ENCODE measurements at places on chromosomes 5 and 9. TPM values are rescaled to one million over a fixed set of nuclear protein-coding genes. Genes with fewer than 3 reads are reported as not detected.

- no peak for DNase-seq
These were observed 16.8 kb upstream of the POMT1 start for GRCh38 chr9:131485728-131486422.

GRCh38 chr5:155773680-155774079, 553.3 kb upstream of the SGCD start:
- no peak for DNase-seq

Gene PHYHD1
- not detected for total RNA-seq

Gene NADK2
- total RNA-seq = 21.2 TPM

Gene TICAM2
- 0.30 TPM for total RNA-seq

DNA sequence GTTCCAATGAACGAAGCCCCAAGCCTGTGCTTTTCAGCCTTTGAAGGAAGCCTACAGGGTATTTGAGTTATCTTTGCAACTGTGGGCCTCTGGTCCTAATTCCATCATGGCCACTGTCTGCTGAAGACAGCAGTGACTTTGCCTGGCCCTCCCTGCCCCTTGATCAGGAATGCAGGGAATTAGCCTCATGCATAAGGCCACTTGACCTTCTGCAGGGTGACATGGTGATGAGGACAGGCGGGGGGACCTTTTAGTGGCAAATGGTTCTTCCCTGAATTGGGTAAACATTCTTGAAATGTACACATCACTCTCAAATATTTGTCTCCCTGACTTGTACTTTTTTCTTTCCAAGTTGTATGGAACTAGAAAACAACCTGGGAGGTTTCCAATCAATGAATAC, 25.2 kb upstream of the XPA start:
- DNase-seq = no peak

Gene BTNL3
- total RNA-seq = not detected

DNA sequence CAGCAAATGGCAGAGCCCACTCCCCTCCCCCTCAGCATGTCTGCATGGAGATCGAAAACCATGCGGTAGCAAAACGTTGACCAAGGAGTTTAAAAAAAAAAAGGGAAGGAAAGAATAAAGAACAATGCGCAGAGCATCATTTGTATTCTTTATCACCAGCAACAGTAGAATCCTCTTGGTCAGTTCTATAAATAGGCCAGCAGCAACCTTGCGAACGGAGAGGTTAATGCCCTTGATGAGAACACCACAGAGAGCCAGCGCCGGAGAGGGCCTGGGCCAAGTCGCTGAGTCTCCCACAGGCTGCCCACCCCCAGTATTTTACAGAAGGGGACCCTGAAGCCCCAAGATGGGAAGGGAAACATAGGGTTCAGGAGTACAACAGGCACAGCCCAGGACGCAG, 22.7 kb downstream of the WHRN start:
- no peak for DNase-seq

Gene CBY3
- total RNA-seq = not detected

DNA sequence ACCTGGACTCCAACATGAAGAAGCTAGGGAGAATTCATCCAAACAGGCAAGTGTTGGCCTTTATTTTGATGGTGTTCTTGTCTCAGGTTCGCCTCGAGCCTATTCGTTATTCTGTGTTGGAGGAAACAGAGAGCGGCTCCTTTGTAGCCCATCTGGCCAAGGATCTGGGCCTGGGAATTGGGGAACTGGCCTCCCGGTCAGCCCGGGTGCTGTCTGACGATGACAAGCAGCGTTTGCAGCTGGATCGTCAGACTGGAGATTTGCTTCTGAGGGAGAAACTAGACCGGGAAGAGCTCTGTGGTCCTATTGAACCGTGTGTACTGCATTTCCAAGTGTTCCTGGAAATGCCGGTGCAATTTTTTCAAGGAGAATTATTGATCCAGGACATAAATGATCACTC, 367 bp downstream of the PCDHB4 start:
- peak; percentile 19 for DNase-seq

DNA sequence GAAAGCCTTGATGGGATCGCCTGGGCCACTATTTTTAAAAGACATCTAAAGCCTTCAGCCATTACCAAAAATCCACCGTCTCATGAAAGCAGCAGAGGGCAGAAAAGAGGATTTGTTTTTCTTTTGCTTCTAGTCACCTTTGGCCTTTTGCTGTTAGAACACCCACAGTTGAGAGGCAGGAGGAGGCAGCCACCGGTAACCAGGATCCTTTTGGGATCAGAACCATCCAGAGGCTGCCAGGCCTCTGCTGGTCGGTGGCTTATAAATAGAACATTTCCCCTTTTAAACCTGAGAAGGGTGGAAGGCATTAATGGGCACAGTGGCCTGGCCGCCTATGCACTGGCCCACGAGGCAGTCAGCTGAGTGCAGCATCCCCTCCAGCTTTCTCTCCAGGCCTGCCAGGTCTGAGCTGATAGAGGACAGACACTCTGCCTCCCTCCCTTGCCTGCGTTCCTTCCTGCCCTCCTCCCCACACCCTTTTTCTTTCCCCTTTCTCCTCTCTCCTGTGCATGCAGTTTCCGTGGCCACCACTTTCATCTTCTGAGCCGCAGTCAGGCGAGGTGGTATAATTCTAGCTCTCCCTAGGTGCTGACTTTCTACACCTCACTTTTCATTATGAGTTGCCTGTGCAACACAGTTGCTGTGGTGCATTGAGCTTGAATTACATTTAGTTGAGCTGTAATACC, 253.4 kb downstream of the ARHGAP26 start:
- DNase-seq = no peak

DNA sequence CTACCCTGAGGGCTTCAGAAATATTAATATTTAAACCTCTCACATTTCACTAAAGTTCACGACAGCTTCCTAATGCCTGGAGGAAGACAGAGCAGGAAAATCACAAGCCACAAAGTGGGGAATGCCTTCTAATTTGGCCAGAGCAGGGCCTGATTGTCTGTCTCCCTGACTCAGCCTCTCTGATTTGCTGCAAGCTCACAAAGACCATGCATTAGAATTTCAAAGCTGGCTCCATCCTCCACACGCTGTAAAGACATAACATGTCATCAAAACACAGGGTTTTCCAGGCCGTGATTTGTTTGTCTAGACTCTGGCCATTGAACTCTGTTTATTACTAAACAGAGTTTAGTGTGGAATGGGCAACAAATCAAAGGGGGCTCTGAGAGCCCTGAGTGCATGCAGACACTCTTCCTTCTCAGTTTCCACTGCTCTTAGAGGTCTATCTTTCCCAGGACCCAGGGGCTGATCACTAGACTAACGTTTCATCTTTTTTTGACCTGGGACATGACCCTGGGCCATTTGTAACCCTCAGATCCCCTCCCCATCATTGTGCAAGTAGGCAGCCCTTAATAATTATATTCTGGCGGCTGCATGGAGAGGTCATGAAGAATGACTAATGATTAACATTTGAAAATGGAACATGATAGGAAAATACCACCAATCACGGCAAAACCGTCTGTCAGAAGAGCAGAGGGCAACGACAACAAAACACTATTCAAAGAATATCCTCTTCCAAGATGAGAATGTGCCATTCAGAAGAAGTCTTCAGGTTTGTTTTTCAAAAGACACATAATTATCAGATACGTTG, 140.2 kb downstream of the ENC1 start:
- DNase-seq = no peak

GRCh38 chr5:72383726-72384125, 63.6 kb downstream of the PTCD2 start:
- no peak for DNase-seq

Gene NR5A1
- not detected for total RNA-seq

- DNase-seq = peak; percentile 74
These were observed 1219.3 kb upstream of the WWC1 start for GRCh38 chr5:167071981-167072610.

Gene ARHGEF39
- total RNA-seq = 2.9 TPM

DNA sequence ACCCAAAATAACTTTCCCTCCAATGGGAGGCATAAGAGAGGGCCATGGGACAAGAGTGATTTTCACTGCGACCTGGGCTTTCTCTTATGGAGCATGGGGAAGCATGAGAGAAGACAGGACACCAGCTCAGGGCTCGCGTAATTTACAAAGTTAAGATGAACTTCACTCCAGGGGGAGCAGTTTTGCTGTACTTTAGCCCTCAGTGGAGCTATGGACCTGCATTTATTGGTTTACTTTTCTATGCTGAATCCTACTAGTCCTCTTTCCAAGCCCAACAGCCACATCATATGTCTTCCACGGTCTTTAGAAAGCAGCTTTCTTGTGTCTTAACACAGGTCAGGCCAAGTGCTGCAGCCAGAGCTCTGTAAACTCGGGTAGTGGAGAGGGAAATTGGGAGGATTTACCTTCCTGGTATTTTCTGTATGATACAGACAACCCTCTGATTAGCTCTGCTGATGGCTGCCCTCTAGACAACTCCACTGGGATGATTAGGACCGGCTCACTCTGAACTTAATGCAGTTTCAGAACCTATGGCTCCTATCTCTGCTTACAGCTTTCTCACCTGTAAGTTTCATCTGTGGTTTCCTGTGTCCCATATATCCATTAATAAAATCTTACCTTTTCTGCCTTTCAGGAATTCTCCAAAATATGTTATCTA, 581.0 kb upstream of the RORB start:
- peak; percentile 8 for DNase-seq

Gene OBP2B
- total RNA-seq = not detected

Gene MRPL41
- total RNA-seq = 101 TPM

DNA sequence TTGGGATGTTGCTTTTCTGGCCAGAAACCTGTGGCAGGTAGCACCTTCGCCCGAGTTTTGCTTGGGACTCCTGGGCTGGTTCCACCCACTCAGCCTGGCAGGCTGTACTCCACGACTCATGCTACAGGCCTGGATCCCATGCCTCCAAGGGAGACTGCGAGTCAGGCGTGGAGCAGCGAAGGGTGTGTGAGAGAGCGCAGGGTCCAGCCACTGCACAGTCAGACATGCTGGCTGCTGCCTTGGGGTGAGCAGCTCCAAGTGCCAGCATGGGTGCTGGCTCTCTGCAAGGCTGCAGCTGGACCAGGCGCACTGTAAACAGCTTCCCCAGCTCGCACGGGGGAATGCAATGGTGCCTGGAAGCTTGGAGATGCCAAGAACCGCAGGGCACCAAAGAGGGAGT, 249.6 kb upstream of the EDIL3 start:
- DNase-seq = peak; percentile 30

- DNase-seq = no peak
These were observed 36.8 kb upstream of the TJP2 start for GRCh38 chr9:69137311-69137710.

GRCh38 chr9:75891277-75891741, 836 bp downstream of the PCSK5 start:
- DNase-seq = no peak

Gene SLC6A7
- 0.06 TPM for total RNA-seq

Data from Daoy (cell line).